Stimulated activated CD8-positive, alpha-beta memory T cell treated with anti-CD3 and anti-CD28 coated beads, Interleukin-4, amount 100 ng/mL, for 48 hours (primary cell): ENCODE measurements at places on chromosomes 11 and 22.

DNA sequence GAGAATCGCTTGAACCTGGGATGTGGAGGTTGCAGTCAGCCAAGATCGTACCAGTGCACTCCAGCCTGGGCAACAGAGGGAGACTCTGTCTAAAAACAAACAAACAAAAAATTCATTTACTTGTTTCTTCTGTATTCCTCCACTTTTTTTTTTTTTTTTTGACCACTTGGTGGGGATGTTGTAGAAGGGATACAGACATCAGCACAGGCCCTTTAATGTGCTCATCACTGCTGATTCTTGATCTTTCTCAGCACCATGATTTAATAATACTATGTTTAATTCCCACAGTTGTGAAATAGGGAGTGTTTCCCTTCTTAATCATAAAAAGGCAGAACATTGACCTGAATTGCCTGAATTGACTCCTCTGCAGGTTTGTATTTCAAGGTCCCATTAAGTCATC is 4.5 kb downstream of the TTC9C start:
- DNase-seq, result no peak

- peak; percentile 42 for DNase-seq
Measured at GRCh38 chr11:130162733-130163132, 3.2 kb downstream of the ST14 start.

DNA sequence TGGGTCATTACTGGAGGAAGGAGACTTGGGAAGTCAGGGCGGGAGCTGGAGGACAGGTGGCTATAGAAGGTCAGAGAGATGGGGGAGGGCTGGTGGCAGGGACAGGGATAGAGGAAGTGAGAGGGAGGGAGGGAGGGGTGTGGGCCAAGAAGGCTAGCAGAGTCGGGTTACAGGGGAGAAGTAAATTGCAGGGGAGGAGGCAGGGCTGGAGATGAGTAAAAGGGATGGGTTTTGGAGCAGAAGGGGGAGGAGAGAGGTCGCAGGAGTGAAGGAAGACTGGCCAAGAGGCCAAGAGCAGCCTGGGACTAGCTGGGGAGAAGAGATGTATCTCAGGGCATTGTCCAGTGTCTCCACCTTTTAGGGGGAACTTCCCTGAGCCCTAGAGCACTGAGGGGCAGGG is 33.0 kb downstream of the LRRC10B start:
- DNase-seq, result no peak

DNA sequence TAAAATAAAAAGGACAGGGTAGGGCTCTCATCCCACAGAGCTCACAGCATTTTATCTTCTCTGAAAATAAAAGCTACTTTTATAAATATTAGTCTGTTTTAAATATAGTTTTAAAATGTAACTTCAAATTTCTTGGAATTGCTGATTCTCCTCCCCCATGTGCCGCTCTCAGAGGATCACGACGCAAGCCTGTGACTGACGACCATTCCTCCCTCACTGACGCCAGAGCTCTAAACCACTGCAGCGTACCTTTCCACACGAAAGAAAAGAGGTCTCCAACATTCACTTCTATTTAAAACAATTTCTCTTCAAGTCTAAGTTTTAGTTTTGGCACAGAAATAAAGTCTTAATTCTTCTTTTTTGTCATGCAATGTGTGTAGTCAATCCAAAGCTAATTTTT is 9.3 kb downstream of the TOLLIP start:
- DNase-seq, result no peak

DNA sequence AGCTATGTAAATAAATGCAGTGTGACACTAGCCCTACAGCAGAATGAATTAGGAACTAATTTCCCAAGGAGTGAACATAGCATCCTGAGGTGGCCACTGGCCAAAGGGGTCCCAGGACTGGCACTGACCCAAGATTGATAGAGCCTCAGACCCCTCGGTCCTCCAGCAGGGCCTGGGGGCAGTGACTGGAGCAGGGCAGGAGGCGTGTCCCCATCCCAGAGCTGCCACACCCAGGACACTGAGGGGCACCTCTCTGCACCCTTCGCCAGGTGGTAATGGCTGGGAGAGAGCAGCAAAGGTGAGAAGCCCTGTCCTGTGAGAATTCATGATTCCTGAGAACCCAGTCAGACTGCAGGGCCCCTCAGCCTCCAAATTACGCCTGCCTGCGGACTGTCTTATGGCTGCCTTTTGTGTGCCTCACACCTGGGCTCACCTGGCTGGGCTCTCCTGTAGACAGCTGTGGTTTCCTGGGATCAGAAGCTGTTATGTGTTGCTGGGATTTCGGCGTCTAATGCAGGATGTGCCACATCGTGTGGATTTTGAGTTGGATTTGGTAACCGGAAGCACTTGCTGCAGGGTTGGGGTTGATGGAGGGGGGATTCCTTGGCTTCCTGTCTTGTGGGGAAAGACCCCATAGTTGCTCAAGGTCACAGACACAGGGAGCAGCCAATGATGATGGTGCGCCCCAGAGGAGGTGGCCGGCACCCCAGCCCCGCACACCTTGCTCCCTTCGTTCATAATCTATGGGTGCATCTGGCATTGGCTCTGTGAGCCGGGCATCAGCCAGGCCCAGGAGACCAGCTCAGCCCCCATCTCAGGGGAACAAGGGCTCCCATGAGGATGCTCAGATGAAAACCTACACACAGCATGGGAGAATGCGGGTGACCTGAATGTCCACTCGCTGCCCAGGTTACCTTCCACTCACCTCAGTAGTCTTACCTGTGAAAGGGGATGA is 582.9 kb downstream of the BRD1 start:
- no peak for DNase-seq

- no peak for DNase-seq
Measured at GRCh38 chr11:43751726-43752125, 71.2 kb downstream of the HSD17B12 start.

DNA sequence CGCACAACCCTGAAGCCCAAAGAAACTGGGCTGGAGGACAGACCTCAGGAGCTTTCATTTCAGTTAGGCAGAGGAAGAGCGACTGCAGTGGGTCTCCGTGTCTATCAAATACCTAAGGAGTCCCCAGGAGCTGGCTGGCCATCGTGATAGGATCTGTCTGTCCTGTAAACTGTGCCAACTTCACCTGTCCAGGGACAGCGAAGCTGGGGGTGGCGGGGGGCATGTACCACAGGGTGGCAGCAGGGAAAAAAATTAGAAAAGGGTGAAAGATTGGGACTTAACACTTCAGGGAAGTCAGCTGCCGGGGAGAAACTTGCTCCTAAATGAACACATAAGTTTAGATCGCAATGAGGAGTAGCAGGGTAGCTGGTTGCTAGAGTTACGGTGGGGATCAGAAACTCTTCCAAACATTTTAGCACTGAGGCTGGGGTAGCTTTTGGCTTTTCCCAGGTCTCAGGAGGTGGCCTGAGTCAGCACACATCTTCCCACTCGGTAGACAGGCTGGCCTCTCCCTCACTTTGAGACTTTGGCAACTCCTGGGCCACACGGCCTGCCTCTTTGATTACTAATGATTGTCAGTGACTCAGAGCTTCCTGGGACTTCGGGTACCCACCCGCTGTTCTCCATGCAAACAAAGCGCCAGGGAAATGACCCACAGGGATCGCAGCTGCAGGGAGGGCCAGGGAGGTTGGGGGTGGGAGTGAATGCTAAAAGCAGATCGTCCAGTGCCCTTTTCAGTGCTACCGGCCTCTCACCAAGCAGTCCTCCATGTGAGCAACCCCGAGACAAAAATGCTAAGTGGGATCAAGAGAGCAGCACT is 2.9 kb upstream of the MTFP1 start:
- peak; percentile 58 for DNase-seq

- peak; percentile 80 for DNase-seq
Measured at GRCh38 chr11:33773987-33774735, at the start of gene FBXO3. Gene FBXO3 (minus strand): TSS chr11:33774520. CDS start chr11:33774497, 23 bp downstream.

DNA sequence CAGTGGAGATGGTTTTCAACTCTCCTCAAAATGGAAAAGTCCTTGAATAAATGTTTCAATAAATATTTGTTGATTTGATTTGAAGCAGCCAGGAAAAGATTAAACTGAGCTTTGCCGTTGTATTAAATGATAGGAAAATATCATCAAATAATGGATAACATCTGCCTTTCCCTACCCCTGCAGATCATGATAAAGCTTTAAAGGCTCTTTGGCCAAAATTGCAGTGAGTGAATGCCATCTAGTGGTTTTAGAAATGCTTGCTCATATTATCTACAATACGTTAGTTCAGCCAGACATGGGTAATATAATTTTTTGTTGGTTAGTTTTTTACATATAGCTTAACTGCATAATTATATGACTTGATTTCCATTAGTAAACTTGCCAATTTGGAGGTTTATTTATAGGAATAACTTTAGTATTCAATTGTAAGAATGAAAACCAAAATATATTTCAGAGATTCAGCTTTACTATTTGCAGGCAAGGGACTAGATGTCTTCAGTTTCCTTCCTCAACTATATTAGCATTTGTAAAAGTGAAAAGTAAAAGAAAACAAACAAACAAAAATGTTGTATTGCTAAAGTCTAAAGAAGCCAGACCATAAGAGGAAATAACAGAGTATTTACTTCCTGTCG is 159.2 kb downstream of the MSANTD4 start:
- no peak for DNase-seq

GRCh38 chr11:134485316-134485715 is 73.3 kb upstream of the B3GAT1 start:
- DNase-seq, result no peak

DNA sequence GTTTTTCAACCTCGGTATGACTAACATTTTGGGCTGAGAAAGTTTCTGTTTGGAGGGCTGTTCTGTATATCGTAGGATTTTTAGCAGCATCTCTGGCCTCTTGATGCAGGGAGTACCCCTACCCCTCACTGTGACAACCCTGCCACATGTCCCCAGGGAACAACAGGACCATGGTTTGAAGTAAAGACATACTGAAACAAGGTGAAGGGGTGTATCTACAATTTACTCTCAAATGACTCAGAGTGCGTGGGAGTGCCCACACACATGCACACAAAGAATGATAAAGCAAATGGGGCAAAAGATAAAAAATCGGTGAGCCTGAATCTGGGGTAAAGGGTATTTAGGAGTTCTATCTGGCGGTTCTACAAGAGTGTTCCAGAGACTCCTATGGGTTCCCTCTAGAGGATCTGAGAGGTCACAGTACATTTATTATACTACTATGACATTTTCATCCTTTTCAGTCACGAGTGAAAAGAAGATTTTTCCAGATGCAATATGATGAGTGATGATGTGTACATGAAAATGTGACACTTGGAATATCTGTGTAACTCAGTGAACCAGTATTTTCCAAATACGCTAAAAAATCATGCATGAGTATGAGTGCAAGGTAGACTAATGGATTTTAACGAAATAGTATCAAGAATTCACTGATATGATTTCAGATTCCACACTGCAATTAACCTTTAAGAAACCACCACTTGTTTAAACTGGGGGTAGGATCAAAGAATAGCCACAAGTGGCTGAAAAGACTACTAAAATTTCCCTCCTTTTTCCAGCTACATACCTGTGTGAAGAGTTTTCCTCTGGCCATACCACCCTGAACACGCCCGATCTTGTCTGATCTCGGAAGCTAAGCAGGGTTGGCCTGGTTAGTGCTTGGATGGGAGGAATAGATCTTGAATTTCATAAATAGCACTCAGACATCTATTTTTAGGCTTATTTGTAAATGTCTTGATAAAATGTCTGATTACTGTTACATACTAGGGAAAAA is 56.3 kb upstream of the YPEL1 start:
- peak; percentile 67 for DNase-seq

- no peak for DNase-seq
Measured at GRCh38 chr11:496834-497564, 10.0 kb downstream of the RNH1 start.

DNA sequence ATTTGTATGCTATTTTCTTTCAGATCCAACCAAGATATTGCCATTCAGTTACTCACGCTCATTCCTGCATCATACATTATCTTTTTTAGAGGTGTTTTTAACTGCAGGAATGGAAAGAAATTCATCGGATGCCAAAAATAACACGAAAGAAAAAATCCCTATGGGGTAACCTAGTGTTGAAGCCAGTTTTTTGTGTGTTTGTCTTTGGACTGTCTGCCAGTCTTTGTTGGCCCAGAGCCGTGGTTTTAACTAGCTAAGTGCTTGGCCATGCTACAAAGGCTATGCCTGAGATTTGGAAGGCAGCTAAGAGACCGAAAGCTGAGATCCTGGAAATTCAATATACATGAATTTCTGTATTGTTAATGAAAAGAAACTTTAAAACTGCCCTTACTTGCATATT is 309.8 kb upstream of the CNTN5 start:
- no peak for DNase-seq

DNA sequence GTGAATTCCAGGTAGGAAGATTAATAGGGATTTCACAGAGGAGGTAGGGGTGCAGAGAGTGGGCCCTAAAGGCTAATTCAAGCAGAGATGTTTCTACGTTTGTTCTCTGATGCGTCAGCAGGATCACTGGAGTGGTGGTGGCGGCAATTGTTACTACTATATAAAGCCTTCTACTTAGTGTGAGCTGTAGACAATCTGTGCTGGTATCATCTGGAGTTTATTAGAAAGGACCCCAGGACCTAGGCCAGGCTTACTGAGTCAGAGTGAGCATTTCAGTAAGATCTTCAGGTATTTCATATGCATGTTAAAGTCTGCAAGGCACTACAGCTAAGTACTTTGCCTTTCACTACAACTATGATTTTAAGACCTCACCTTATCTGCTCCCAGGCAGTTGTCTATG is 59.5 kb downstream of the USP35 start:
- DNase-seq, result no peak

DNA sequence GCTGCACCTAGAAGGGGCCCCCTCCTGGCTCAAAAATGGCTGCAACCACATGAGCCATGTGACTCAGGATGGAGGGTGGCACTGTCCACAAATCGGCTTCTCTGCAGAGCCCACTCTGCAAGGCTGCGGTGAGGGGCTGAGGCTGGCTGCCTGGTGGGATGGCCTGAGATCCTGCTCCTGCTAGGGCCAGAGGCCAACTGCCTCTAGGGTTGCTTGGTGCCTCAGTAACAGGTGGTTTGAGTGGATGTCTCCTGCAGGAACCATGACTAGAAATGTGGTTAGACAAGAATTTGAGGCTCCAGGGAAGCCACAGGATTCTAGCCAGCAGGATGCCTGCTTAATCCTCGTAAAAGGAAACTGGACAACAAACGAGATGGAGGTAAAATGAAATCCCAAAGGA is 17.1 kb downstream of the PATZ1 start:
- DNase-seq, result no peak

GRCh38 chr22:45718391-45718790 is 46.8 kb downstream of the ATXN10 start:
- no peak for DNase-seq
